ENCODE measurements at places on chromosomes 7 and 10.

GRCh38 chr10:122461729-122462532 is 578 bp downstream of the HTRA1 start:
- no peak overlapping the region for H3K27ac ChIP-seq
- H3K27me3 ChIP-seq: no peaks in the 10 kb centered on the region
- DNase-seq: peak; percentile 46

DNA sequence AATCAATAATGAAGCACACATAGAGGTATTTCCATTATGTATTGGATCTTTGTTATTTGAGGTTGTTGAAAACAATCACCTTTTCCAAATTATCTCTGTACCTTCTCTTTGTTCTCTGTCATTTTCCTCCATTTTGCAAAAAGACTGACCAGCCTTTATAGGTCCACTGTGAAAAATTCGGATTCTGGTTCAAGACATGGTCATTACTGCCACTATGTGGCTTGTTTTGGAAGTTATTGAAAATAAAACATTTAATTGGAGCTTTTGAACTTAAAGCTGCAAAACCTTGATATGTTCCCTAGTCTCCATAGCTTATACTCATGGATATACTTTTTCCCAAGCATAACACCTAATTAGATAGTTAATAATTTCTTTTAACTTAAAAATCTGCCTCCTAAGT is 1094.4 kb downstream of the NRG3 start:
- peaks cover 2% of the 10 kb centered on the region for H3K4me1 ChIP-seq
- H3K4me3 ChIP-seq: no peak overlapping the region
- DNase-seq: peak; percentile 35
- no peaks in the 10 kb centered on the region for H3K27me3 ChIP-seq
- H3K27ac ChIP-seq: no peak overlapping the region

DNA sequence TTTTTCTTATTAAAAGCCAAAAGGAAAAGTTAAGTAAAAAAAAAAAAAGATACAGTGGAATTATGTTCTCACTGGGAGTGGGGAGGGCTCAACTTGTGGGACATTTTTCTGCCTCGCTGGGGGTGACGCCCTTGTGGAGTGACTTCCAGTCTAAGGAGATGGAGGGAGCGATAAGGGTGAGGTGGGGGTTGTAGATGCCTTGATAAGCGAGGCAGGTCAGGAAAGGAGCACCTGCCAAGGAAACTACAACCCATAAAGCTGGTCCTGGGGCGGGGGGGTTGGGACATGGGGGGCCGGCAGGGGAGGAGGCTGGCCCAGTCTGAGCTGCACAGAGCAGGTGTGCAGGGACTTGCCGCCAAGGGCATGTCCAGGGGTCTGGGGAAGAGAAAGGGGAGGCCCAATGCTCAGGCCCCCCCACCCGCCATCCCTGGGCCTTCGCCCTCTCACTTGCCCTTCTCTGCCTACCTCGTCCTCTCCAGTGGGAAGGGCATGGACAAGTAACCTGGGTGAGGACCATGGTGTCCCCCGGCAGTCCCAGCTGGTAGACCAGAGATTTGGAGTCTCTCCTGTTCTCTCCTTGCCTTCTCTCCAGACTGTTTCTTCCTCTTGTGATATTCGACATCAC is 2.5 kb upstream of the TRPV5 start:
- H3K36me3 ChIP-seq: no peaks in the 10 kb centered on the region
- DNase-seq: no peak
- no peaks in the 10 kb centered on the region for H3K27me3 ChIP-seq
- H3K27ac ChIP-seq: no peak overlapping the region
- H3K4me1 ChIP-seq: no peaks in the 10 kb centered on the region

GRCh38 chr7:121442845-121443244 is 46.7 kb upstream of the FAM3C start:
- H3K4me1 ChIP-seq: no peaks in the 10 kb centered on the region
- no peaks in the 10 kb centered on the region for H3K27me3 ChIP-seq
- no peaks in the 10 kb centered on the region for H3K36me3 ChIP-seq
- DNase-seq: no peak
- no peak overlapping the region for H3K4me3 ChIP-seq
- no peak overlapping the region for H3K27ac ChIP-seq

DNA sequence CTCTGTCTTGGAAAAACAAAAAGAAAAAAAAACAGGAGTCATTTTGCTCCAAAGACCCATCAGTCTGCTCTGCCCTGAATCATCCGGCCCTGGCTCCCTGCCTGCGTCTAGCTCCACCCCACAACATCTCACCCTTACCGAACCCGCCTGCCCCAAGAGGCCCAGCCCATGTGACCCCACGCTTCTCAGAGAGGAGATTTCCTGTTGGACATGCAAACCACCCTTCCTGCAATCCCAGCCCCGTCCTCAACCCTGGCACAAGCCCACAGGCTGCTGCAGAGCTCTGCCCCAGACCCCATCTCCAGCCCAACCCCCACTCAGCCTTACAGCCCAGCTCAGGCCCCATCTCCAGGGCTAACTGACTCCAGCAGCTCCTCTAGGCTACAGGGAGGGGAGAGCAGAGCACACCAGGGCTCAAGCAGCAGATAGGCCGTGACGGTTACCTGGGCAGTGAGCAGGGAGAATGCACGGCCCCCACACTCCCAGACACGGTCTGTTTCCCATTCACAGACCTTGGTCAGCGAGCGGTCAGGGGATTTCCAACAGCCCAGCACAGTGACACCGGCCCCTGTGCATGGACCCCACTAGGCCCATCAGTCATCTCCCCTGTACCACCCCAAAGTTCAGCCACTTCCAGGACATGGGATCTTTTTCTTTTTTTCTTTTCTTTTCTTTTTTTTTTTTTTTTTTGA is 69.9 kb upstream of the GTF2I start:
- peaks cover 33% of the 10 kb centered on the region for H3K4me1 ChIP-seq
- peak overlapping the region; percentile 97 for H3K27ac ChIP-seq
- peaks cover 9% of the 10 kb centered on the region for H3K36me3 ChIP-seq
- no peaks in the 10 kb centered on the region for H3K27me3 ChIP-seq
- peak; percentile 94 for DNase-seq

GRCh38 chr7:77796960-77797359 is 1.3 kb downstream of the TMEM60 start:
- H3K4me1 ChIP-seq: peaks cover 1% of the 10 kb centered on the region
- H3K27ac ChIP-seq: no peak overlapping the region
- no peak overlapping the region for H3K4me3 ChIP-seq
- no peaks in the 10 kb centered on the region for H3K27me3 ChIP-seq
- H3K36me3 ChIP-seq: peaks cover 7% of the 10 kb centered on the region

DNA sequence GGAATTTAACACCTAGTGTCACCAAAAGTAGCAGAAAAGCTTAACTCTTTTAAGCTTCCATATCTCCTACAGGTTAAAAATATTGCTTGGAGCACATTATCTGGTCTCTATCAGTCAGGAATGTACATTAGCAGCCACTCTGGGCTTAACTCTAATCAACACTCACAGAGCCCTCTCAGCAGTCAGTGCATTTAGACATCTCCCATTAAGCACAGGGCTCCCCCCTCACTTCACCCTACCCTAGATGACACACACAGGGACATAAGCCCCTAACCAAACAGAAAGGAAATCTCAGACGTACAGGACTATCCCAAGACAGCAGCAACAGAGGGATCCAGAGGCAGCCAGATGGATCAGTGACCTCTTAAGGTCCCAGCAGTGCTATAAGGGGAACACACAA is 26.4 kb downstream of the FBXW4 start:
- no peaks in the 10 kb centered on the region for H3K4me1 ChIP-seq
- no peak overlapping the region for H3K4me3 ChIP-seq
- H3K36me3 ChIP-seq: peaks cover 94% of the 10 kb centered on the region
- no peak for DNase-seq
- H3K27me3 ChIP-seq: no peaks in the 10 kb centered on the region
- no peak overlapping the region for H3K27ac ChIP-seq

- H3K27me3 ChIP-seq: no peaks in the 10 kb centered on the region
- no peak for DNase-seq
- H3K27ac ChIP-seq: no peak overlapping the region
- H3K4me1 ChIP-seq: no peaks in the 10 kb centered on the region
- H3K4me3 ChIP-seq: no peak overlapping the region
These were observed 50.6 kb upstream of the ZNF716 start for GRCh38 chr7:57399251-57399940.

DNA sequence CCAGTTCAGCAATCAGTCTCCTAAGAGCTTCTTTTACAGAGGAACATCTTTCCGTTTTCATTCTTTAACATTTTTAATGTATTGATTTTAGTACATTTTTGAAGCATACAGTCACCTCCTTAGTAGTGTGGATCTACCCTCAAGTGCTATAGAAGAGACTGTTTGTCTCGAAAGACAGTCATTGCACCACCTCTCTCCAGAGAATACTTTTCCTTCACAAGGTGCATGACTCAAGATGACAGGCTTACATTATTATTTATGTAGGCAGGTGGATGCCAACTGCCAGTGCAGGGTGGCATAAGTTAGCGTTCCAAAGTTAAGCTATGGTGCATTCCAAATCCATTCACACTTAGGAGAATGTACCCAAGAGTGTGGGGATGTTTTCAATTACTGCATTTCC is 71.8 kb downstream of the ZEB1 start:
- DNase-seq: no peak
- H3K4me1 ChIP-seq: peaks cover 2% of the 10 kb centered on the region
- H3K27me3 ChIP-seq: no peaks in the 10 kb centered on the region
- H3K27ac ChIP-seq: no peak overlapping the region
- H3K4me3 ChIP-seq: no peak overlapping the region

- DNase-seq: no peak
- H3K4me1 ChIP-seq: peaks cover 16% of the 10 kb centered on the region
- no peaks in the 10 kb centered on the region for H3K36me3 ChIP-seq
- H3K4me3 ChIP-seq: no peak overlapping the region
- H3K27me3 ChIP-seq: peaks cover 12% of the 10 kb centered on the region
These were observed 4.1 kb upstream of the VSIR start for GRCh38 chr10:71777213-71777985.

- no peaks in the 10 kb centered on the region for H3K27me3 ChIP-seq
- no peak for DNase-seq
- no peak overlapping the region for H3K27ac ChIP-seq
- H3K36me3 ChIP-seq: no peaks in the 10 kb centered on the region
These were observed 362.9 kb downstream of the KIF20B start for GRCh38 chr10:90064295-90064694.

DNA sequence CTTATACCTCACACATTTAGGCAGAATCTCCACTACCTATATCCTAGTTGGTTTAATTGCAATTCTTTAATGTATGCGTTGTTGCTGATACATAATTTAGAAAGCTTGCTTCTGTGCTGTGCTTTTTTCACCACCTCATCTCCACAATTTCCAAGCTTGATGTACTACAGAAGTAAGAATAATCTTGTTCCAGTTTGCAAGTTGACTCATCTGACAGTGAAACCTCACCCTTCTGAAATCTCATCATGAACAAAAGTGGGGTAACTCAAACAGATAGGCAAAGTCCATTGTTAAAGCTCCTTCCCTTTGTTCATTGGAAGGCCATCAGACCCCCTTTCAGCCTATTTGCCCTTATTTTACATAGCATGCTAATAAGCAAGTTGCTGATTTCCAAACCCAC is 13.6 kb downstream of the EIF4EBP2 start:
- H3K36me3 ChIP-seq: peaks cover 36% of the 10 kb centered on the region
- H3K27ac ChIP-seq: no peak overlapping the region
- H3K27me3 ChIP-seq: no peaks in the 10 kb centered on the region
- no peak overlapping the region for H3K4me3 ChIP-seq

- H3K4me3 ChIP-seq: no peak overlapping the region
- no peaks in the 10 kb centered on the region for H3K36me3 ChIP-seq
- H3K4me1 ChIP-seq: peaks cover 3% of the 10 kb centered on the region
- peak overlapping the region; percentile 95 for H3K27ac ChIP-seq
- H3K27me3 ChIP-seq: no peaks in the 10 kb centered on the region
These were observed 457.6 kb upstream of the KLF6 start for GRCh38 chr10:4242561-4243035.

GRCh38 chr10:1048732-1049424 is at the start of gene IDI1:
IDI1 (minus strand) TSS chr10:1049119; CDS start chr10:1049003, 116 bp downstream.
- no peaks in the 10 kb centered on the region for H3K27me3 ChIP-seq
- peak; percentile 100 for DNase-seq
- H3K4me3 ChIP-seq: peak within 1 kb of the TSS; percentile 92
- H3K4me1 ChIP-seq: peaks cover 14% of the 10 kb centered on the region

GRCh38 chr10:3574451-3574850 is 210.6 kb downstream of the KLF6 start:
- H3K36me3 ChIP-seq: no peaks in the 10 kb centered on the region
- no peaks in the 10 kb centered on the region for H3K4me1 ChIP-seq
- DNase-seq: no peak
- no peak overlapping the region for H3K27ac ChIP-seq

- peaks cover 53% of the 10 kb centered on the region for H3K36me3 ChIP-seq
- no peaks in the 10 kb centered on the region for H3K27me3 ChIP-seq
- peak overlapping the region; percentile 97 for H3K4me3 ChIP-seq
- peak overlapping the region; percentile 94 for H3K27ac ChIP-seq
- H3K4me1 ChIP-seq: peaks cover 10% of the 10 kb centered on the region
These were observed 3.9 kb downstream of the ADAM12 start for GRCh38 chr10:126384269-126384873.

DNA sequence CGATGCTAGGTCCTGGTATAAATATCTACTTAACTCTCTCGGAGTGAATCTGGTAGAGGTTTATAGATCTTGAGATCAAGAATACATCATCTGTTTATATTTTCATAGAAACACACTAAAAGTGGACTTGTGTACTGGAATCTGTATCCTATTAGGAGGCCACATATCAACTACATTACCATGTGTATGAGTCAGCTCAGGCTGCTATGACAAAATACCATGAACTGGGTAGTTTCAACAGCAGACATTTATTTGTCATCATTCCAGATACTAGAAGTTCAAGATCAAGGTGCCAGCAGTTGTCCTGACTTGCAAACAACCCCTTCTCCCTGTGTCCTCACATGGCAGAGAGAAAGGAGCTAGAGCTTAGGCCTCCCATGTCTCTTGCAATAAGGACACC is 113.9 kb upstream of the PFKP start:
- H3K27ac ChIP-seq: no peak overlapping the region
- peak; percentile 13 for DNase-seq
- H3K36me3 ChIP-seq: no peaks in the 10 kb centered on the region
- peaks cover 7% of the 10 kb centered on the region for H3K4me1 ChIP-seq

All from mesenchymal stem cell (in vitro differentiated cells and primary cell).